ENCODE measurements at places on chromosomes 7 and 10.

DNA sequence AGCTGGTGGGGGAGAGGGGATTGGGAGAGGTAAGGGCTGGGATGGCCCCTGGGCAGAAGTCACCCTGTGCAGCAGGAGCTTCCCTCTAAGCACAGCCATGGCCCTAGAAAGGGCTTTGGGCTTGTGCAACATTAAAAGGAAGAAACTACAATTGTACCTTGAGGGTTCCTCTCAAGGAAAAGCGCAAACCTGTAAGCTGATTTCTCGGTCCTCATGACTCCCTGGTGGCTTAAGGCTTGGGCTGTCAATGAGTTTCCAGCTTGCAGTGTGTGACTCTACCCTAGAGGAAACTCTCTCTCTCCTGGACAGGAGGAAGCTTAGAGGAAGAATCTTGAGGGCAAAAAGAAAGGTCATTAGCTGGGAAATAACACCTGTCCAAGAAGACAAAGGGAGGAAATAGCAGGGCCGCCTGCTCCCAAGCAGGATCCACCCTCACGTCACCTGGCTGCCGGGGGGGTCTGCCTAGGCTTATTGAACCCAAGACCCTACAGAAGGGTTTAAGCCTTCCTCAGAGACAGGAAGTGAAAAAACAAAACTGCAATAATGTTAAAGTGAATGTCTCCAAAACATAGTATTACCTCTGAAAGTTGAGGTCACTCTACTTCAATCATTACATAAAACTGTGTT, 112.5 kb downstream of the WDR11 start:
- DNase-seq: no peak

- no peak for DNase-seq
Observed at GRCh38 chr7:2724453-2725177, 36.6 kb downstream of the AMZ1 start.

- DNase-seq: no peak
Observed at GRCh38 chr7:47268851-47269836, 312.8 kb downstream of the TNS3 start.

DNA sequence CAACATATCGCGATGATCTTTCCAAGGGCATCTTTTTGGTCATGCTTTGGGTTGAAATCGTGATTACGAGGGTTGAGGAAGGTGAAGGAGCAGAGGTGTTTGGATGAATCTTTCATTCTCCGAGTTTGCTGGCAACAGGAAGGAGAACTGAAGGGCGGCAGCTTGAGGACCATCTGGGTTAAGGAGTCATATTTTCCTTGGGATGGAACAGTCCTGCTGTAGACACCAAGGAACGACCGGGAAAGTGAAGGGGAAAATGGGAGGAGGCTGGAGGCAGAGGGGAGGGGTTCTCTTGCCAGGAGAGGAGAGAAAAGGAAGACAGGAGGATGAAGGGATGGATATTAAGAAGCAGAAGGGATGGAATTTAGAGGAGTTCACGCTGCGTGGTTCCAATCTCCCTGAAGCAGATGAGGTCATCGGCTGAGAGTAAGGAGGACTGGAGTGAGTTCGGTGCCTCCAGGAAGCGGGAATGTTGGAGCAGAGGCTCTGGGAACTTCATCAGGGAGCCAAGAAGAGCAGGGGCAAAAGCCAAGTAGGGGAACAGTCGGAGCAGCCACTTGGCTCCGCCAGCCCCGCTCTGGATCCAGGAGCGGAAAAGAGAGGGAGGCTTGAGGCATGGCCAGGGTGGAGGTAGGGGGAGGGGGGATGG, 116.6 kb upstream of the GALNT17 start:
- no peak for DNase-seq

- DNase-seq: no peak
Observed at GRCh38 chr7:16675277-16675676, 29.3 kb downstream of the BZW2 start.

All from CD4-positive, alpha-beta T cell treated with Interleukin-12 subunit alpha and Interleukin-12 subunit beta, for 1 hour (primary cell).